ENCODE measurements at places on chromosomes 2 and 18.

DNA sequence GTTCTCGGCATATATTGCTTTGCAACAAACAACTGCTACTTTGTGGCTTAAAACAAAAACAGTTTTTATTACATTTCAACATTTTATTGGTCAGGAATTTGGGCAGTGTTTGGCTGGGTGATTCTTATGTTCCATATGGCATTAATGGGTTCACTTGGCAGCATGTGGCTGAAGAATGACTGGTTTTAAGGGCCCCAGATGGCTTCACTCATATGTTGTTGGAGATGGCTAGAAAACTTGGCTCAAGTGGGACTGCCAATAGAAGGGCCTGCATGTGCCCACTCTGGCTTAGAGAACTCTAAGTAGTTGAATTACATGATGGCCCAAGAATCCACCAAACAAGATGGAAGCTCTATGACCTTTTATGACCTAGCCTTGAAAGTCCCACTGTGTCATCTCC is 86.1 kb downstream of the FASTKD2 start:
- DNase-seq = no peak

DNA sequence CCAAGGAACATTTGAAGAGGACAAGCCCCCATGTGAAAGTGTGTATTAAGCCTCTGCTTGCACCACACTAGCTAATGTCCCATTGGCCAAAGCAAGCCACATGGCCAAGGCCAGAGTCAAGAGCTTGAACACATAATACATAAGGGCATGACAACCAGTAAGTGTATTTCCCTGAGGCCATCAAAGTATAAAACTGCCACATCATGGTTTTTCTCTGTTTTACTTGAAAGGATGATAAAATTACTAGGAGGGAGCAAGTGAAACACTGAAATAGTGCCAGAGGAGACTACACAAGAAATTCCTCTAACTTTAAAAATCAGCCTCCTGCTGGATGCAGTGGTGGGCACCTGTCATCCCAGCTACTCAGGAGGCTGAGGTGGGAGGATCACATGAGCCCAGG is 30.9 kb upstream of the EML6 start:
- no peak for DNase-seq

GRCh38 chr2:213078686-213079085 is 72.7 kb downstream of the IKZF2 start:
- no peak for DNase-seq

DNA sequence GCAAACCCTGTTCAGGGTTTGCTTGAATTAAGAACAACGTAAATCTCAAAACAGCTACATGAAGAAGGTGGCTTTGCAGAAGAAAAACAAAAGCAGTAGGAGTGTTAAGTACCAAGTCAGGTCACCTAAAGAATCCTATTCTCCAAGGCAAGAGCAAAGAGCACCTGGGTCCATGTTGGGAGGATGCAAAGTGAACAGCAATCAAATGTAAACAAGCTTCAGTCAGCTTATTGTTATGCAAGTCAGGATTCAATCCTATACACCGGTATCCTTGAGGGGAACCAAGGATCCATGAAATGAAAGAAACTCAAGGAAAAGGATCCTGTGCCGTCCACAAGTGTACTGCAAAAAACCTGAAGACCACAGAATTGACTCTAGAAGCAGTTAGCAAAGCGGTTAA is 261.0 kb upstream of the DDX18 start:
- DNase-seq = no peak

- DNase-seq = no peak
Observed at GRCh38 chr2:128654408-128654807, 335.7 kb upstream of the HS6ST1 start.

Measured in GM04504 (cell line).